ENCODE measurements at places on chromosomes 3 and 15.

- peak; percentile 9 for DNase-seq
Observed at GRCh38 chr15:85689729-85690128, 105.0 kb downstream of the KLHL25 start.

DNA sequence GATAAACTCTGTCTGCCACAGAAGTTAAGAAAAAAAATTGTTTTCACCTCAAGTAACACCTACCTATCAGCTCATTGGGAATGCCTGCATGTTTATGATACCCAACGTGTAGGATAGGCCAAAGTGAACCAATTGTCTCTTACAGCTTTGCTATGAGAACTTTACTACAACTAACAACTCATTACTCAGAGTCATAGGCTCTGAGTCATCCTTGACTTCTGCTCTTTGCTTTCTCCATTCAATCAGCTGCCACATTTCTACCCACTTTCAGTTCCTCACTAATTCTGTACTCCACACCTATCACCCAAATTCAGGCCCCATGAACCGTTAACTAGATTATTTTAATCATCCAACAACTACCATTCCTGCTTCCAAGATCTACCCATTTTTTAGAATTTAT is 843.9 kb downstream of the TUSC7 start:
- no peak for DNase-seq

DNA sequence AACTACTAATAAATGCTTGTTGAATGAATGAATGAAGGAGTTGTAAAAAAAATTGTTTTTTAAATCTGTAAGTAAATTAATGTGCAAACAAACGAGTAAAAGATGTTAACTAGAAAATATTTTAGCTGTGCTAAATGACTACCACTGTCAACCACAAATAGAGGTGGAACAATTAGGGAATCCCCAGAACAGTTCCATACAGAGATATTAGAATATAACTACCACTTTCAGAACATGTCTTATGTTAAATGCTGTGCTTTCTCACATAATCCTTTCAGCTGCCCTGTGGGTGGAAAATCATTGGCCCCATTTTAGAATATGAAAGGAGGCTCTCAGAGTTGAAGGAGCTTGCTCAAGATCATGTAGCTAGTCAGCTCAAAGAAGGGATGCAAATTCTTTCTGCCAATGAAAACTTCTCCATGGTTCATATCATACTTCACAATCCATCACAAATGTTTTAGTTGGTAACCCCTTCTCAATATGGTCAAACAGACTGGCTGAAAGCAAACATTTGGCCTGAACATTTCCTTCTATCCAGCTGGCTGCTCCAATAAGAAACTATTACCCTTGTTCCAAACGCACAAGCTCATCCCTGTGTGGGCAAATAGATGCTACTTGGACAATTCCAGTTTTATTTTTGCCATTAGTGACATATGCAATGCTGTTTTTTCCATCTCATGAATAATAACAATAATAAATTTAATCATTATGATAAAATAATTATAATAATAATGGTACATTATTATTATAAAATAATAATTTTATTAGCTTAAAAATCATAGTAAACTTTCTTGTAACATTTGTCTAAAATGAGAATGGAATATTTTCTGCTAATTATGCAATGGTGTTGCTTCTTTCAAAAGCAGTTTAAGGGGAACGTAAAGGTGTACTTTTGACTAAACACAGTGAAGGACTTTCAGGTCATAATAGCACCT is 290.4 kb upstream of the STT3B start:
- no peak for DNase-seq

DNA sequence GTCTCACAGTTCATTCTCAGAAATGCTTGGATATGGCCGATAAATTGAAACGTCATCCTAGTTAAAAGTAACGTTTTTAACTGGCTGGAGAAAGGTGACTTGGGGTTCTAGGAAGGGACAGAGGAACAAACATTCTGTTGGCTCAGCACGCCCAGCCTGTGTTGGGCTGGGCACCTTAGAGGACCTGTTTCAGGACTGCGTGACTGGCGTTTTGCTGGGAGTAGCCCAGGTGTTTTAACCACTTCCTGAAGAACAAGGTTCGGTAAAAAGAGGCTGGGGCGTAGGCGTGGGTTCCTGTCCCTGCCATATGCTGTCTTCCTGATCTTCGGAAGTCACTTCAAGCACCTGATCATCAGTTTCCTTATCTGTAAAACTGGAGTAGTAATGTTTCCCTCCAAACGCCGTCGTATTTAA is 1.1 kb upstream of the TLNRD1 start:
- no peak for DNase-seq

All from C1 segment of cervical spinal cord (tissue), 14 donors.